T-helper 17 cell (primary cell): ENCODE measurements at places on chromosomes 1 and 21.
A peak's percentile ranks its signal among the peaks of the same experiment; 100 is the strongest.

DNA sequence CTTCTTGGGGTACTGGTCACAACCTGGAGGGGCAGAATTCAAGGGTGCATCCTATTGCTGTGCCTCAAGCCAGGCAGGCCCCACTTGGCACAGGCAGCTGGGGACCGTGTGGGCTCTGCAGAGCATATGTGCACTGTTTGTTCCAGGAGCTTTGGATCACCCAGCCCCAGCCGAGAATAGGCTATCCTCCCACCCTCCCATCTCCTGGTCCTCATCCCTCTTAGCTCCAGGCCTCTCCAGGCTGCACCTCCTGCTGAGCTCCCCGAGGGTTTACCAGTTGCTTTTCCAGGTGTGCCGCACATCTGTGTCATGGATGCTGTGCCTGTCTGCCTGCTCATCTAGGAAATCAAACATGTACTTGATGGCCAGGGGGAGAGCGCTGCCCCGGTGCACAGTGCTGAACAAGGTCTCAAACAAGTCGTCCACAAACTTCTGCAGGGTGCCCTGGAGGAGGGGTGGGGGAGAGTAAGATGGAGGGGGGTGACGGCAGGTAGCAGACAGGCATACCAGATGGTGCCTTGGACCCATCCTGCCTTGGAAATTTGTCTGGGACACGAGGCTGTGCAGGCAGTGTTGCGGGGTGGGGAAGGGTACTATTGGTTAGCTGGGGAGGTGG, 120.5 kb upstream of the CD34 start:
- H3K27ac ChIP-seq, result no peak overlapping the region
- no peak for DNase-seq
- peaks cover 52% of the 10 kb centered on the region for H3K27me3 ChIP-seq

- H3K4me1 ChIP-seq, result no peaks in the 10 kb centered on the region
- DNase-seq, result no peak
- H3K27me3 ChIP-seq, result peaks cover 64% of the 10 kb centered on the region
- no peak overlapping the region for H3K4me3 ChIP-seq
Observed at GRCh38 chr1:212549503-212550017, 59.0 kb upstream of the ATF3 start.

DNA sequence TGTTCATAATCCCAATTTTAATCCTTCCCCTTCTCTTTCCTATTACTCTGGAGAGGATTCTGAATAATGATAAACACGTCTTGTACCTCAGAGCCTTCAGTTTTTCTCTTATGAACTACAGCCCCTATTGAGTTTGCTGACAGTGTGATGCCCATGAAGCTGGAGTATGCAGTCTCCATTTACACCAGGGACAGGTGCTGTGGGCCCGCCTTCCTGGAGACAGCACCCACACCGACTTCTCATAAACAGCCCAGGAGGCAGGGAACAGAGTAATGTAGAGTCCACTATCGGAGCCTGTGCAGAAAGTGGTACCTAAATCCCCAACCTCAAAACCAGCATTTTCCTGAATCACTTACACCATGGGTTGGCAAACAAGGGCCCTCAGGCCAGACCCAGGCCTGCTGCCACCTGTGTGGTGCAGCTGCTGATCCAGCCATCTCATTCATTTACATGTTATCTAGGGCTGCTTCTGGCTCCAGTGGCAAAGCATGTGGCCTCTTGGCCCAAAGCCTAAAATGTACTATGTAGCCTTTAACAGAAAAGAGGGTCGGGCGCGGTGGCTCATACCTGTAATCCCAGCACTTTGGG, 95.1 kb upstream of the KRTAP19-8 start:
- DNase-seq, result no peak
- peak overlapping the region; percentile 93 for H3K4me3 ChIP-seq
- peak overlapping the region; percentile 93 for H3K27ac ChIP-seq
- H3K36me3 ChIP-seq, result peaks cover 8% of the 10 kb centered on the region
- no peaks in the 10 kb centered on the region for H3K27me3 ChIP-seq

- peaks cover 5% of the 10 kb centered on the region for H3K4me1 ChIP-seq
- no peak for DNase-seq
- H3K27ac ChIP-seq, result no peak overlapping the region
- no peak overlapping the region for H3K4me3 ChIP-seq
- peaks cover 60% of the 10 kb centered on the region for H3K27me3 ChIP-seq
Observed at GRCh38 chr1:30087465-30087864, 635.9 kb downstream of the MATN1 start.

DNA sequence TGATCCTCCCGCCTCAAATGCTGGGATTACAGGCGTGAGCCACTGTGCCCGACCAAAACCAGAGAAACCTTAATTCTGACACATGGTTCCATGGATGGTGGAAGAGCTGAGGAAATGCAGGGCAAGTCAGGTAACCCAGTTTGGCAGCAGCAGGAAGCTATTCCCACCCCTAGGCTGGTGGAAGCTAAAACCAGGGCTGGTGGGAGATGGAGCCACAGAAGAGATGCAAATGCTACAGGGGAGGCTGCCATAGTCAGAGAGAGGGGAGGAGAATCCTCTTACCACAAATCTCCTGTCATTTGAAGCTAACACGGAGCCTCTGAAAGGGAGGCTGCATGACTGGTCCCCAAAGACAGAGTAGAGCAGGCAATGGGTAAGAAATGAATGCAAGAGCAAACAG, 4.1 kb upstream of the CDC42BPA start:
- no peak for DNase-seq
- H3K27ac ChIP-seq, result no peak overlapping the region
- H3K36me3 ChIP-seq, result no peaks in the 10 kb centered on the region
- peaks cover 2% of the 10 kb centered on the region for H3K4me1 ChIP-seq
- H3K27me3 ChIP-seq, result peaks cover 39% of the 10 kb centered on the region
- H3K4me3 ChIP-seq, result no peak overlapping the region

DNA sequence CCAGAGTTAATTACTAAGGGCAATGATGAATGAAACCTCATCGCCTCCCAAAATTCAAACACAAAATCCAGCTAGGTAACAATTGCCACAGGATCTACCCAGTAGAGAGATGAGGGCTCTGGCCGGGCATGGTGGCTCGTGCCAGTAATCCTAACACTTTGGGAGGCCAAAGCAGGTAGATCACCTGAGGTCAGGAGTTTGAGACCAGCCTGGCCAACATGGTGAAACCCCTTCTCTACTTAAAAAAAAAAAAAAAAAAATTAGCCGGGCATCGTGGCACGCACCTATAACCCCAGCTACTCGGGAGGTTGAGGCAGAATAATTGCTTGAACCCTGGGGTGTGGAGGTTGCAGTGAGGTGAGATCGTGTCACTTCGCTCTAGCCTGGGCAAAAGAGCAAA, 15.8 kb downstream of the CD2 start:
- H3K4me1 ChIP-seq, result peaks cover 66% of the 10 kb centered on the region
- peak overlapping the region; percentile 83 for H3K4me3 ChIP-seq
- peaks cover 10% of the 10 kb centered on the region for H3K36me3 ChIP-seq
- no peaks in the 10 kb centered on the region for H3K27me3 ChIP-seq
- peak overlapping the region; percentile 98 for H3K27ac ChIP-seq
- no peak for DNase-seq

- H3K27me3 ChIP-seq, result peaks cover 6% of the 10 kb centered on the region
- no peak overlapping the region for H3K27ac ChIP-seq
- no peaks in the 10 kb centered on the region for H3K4me1 ChIP-seq
Observed at GRCh38 chr1:199151634-199152425, 513.0 kb downstream of the PTPRC start.

DNA sequence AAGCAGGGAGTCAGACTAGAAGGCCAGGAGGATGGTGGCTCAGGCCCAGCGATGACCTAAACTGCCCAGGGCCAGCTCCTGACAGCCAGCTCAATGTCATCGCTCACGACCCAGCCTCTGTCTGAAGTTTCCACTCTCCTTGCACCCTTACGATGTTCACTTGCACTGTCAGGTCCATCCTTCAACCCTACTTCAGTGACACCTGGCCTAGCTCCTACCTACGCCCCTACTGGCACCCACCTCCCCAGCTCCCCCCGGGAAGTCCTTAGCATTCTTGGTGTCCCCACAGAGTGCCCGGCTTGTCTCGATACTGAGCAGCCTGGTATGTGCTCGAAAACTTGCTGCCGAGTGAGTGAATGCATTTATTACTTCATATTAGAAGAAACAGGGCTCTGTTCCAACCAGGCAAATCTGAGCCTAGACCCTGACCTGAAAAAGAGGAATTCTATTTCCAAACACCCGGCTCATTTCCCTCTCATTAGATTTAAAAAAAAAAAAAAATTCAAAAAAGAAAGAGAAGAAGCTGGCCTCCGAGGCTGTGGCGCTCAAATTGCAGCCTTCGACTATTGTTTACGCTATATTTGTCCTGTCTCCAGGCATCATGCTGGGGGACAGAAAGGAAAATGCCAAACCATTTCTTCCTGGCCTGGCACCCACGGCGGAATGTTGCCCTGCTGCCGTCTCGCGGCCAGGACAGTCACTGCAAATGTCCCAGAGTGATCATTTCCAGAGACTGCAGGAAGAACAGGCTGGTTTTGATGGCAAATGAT, 29.8 kb upstream of the LRRC38 start:
- H3K4me3 ChIP-seq, result no peak overlapping the region
- H3K4me1 ChIP-seq, result no peaks in the 10 kb centered on the region
- no peaks in the 10 kb centered on the region for H3K36me3 ChIP-seq
- DNase-seq, result no peak

- no peak for DNase-seq
- H3K27me3 ChIP-seq, result peaks cover 8% of the 10 kb centered on the region
- no peaks in the 10 kb centered on the region for H3K36me3 ChIP-seq
- H3K4me1 ChIP-seq, result peaks cover 15% of the 10 kb centered on the region
- no peak overlapping the region for H3K4me3 ChIP-seq
Observed at GRCh38 chr1:39927538-39927937, 25.8 kb upstream of the MYCL start.

GRCh38 chr1:28449904-28450303, 55.9 kb upstream of the RCC1 start:
- H3K4me1 ChIP-seq, result peaks cover 5% of the 10 kb centered on the region
- H3K4me3 ChIP-seq, result no peak overlapping the region
- DNase-seq, result no peak
- H3K27ac ChIP-seq, result no peak overlapping the region

GRCh38 chr21:45533361-45533845, 8.8 kb downstream of the SLC19A1 start:
- no peak for DNase-seq
- H3K27me3 ChIP-seq, result no peaks in the 10 kb centered on the region
- H3K36me3 ChIP-seq, result no peaks in the 10 kb centered on the region
- H3K4me3 ChIP-seq, result no peak overlapping the region

GRCh38 chr1:193537266-193538002, 351.0 kb upstream of the B3GALT2 start:
- DNase-seq, result no peak
- no peaks in the 10 kb centered on the region for H3K36me3 ChIP-seq
- H3K4me1 ChIP-seq, result peaks cover 43% of the 10 kb centered on the region
- no peaks in the 10 kb centered on the region for H3K27me3 ChIP-seq
- H3K4me3 ChIP-seq, result peak overlapping the region; percentile 78

GRCh38 chr1:203871114-203871880, 9.9 kb downstream of the SNRPE start:
- no peak overlapping the region for H3K27ac ChIP-seq
- H3K27me3 ChIP-seq, result no peaks in the 10 kb centered on the region
- no peak for DNase-seq

- H3K4me1 ChIP-seq, result peaks cover 6% of the 10 kb centered on the region
- H3K27me3 ChIP-seq, result no peaks in the 10 kb centered on the region
- no peak for DNase-seq
Observed at GRCh38 chr1:9250411-9251381, 16.1 kb downstream of the H6PD start.

DNA sequence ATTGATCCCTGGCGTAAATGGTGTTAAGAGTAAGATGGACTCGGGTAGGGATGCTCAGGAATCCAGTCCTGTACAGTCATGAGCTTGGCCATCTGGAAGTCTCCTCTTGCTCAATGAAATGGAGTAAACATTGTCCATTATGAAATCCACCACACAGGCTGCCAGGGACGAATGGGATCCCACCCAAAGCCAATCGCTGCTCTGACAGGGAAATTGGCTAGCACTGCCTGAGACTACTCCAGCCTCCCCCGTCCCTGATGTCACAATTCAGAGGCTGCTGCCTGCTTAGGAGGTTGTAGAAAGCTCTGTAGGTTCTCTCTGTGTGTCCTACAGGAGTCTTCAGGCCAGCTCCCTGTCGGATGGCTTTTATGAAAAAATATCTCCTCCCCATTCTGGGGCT, at the start of gene HSD11B1:
TSS of gene HSD11B1 (plus strand) at position 263 of the 400 bp plus-strand sequence. CDS start at position 360, 97 bp downstream.
- peaks cover 10% of the 10 kb centered on the region for H3K36me3 ChIP-seq
- no peaks in the 10 kb centered on the region for H3K27me3 ChIP-seq
- DNase-seq, result no peak
- no peak within 1 kb of the TSS for H3K4me3 ChIP-seq

DNA sequence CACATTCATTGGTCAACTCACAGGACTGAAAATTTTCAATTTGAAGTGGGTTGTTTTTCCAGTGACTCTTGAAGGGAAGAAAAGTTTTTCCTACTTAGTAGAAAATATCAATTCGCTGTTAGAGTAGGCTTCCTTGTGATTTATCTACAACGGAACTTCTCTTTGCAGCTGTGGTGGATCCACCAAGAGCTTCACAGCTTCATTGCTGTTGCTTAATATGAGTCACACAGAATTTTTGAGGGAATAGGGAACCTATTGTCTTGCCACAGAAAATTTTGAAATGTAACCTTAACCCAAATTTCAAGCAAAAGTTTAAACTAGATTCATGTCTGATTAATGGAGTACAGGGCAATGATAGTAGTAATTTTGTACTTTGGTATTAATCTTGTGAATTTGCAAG, 58.4 kb upstream of the IFI44L start:
- H3K27ac ChIP-seq, result no peak overlapping the region
- DNase-seq, result no peak
- H3K36me3 ChIP-seq, result no peaks in the 10 kb centered on the region

DNA sequence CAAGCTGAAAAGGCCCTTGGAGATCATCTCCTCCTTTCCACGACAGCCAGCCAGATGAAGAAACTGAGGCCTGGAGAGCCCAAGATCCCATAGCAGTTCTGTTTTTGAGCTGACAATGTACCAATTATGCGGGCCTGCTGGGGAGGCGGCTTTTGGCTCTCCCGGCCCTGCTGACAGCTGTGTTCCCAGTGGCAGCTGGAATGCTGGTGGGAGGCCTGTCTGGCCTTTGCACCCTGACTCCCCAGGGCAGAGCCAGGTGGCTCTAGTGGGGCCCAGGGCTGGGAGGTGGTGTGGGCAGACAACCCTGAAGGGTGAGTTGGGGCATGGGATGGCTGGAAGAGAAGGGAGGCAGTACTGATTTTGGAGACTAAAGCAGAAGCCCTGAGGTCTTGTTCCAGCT, 30.7 kb upstream of the WASF2 start:
- H3K36me3 ChIP-seq, result peaks cover 6% of the 10 kb centered on the region
- peak overlapping the region; percentile 98 for H3K27ac ChIP-seq
- peaks cover 48% of the 10 kb centered on the region for H3K4me1 ChIP-seq
- no peak for DNase-seq
- no peaks in the 10 kb centered on the region for H3K27me3 ChIP-seq
- H3K4me3 ChIP-seq, result no peak overlapping the region

DNA sequence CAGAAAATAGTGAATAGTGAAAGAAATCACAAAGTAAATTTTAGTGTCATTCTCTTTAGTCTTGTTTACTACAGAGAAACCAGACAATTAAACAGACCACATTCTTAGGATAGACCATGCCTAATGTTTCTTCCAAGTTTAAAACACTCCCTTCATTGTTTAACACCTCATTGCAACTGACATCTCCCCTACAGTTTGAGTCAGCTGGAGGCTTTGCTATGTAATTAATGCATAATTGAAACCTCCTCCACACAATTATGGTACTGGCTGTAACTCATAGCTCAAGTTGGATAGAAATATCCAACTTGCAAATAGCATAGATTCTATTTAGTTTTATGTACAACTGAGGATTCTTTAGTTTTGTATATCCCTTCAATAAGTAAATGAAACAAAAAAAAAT, 35.2 kb upstream of the B3GALT2 start:
- H3K27ac ChIP-seq, result no peak overlapping the region
- H3K27me3 ChIP-seq, result no peaks in the 10 kb centered on the region
- peaks cover 13% of the 10 kb centered on the region for H3K36me3 ChIP-seq
- no peak for DNase-seq
- H3K4me1 ChIP-seq, result peaks cover 18% of the 10 kb centered on the region
- H3K4me3 ChIP-seq, result no peak overlapping the region
